ENCODE measurements at places on chromosomes 5 and 9.

GRCh38 chr5:118478852-118479251 lies 509.5 kb downstream of the DTWD2 start:
- no peak for DNase-seq

GRCh38 chr9:133475292-133476012 lies 3.4 kb downstream of the SLC2A6 start:
- no peak for DNase-seq

- no peak for DNase-seq
Observed at GRCh38 chr9:27133817-27134216, 24.8 kb downstream of the TEK start.

GRCh38 chr5:16669776-16670175 lies 53.0 kb upstream of the RETREG1 start:
- no peak for DNase-seq

DNA sequence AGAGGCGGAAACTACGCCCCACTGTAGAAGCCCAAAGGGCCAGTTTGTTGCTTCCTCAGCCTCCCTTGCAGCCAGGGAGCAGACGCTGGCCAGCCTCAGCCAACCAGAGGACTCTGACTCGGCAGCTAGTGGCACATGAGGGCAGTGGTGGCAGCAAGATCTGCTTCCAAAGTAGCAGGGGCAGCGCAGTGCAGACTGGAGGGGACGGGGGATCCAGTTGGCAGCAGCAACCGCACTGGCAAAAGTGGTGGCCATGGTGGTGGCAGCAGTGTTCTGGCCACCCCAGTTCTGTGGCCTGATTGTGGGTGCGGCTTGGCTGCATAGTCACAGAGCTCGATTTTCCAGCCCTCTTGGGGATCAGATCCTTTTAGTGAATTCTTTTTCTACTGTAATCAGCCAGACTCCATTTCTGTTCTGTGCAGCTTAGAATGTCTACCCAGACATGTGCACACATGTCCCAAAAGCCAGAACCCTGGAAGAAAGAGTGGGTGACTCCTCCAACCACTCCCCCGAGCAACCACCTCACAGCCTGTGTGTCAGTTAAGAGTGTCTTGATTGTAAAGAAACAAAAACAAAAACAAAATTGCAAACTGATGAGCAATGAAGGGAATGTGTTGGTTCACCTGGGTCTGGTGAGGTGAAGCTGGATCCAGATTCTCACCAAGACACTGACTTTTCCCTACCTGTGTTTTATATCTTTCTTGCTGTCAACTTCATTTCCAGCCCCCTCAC lies 11.0 kb upstream of the ZBTB43 start:
- no peak for DNase-seq

DNA sequence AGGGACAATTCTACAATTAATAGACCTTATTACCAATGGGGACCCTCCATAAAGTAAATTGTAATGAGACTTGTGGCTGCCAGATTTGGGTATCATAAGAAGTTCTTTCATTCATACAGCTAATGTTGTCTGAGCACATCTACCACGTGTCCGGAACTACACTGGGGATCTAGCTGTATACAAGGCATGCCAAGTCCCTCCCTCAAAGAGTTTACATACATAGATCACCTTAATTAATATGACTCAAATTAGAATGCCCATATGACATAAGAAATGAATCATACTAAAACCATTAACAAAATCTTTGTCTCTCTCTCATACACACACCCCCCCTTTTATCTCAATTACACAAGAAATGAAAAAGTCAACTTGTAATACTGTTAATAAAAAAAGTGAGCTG lies 18.0 kb upstream of the NR4A3 start:
- no peak for DNase-seq

DNA sequence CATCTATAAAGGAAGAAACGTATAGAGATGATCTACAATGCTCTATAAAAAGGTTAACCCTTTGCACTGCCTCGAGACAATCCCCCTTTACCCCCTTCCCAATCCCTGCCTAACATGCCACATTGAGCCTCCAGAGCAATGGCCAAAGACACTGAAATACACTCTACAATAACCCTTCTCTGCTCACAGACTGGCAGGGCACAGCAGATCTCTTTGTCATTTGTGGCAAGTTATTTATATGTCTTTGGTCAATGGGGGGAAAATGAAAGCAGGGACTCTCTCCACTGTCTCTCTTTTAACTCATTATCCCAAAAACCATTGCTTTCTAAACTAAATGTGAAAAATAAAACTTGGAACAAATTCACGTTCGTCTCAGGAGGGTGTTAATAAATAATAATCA lies 51.7 kb downstream of the PTCH1 start:
- DNase-seq: no peak

GRCh38 chr9:85715587-85715986 lies 26.2 kb downstream of the AGTPBP1 start:
- DNase-seq: no peak

DNA sequence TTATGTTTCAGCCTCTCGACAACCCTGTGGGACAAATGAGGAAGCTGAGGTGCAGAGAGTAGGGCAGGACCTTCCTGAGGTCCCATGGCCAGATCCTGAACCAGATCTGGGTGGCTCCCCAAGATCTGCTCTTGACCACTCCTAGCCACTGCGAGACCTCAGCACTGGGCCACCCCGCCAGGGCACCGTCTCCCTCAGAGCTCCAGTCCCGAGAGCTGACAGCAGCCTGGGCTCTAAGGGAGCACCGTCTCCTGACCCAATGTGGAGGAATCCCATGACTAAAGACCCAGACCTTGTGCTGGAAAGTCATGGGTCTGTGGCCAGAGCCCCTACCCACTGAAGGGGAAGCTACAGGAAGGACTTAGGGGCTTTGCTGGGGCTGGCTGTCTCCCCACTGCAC lies 4.5 kb upstream of the LMX1B start:
- no peak for DNase-seq

DNA sequence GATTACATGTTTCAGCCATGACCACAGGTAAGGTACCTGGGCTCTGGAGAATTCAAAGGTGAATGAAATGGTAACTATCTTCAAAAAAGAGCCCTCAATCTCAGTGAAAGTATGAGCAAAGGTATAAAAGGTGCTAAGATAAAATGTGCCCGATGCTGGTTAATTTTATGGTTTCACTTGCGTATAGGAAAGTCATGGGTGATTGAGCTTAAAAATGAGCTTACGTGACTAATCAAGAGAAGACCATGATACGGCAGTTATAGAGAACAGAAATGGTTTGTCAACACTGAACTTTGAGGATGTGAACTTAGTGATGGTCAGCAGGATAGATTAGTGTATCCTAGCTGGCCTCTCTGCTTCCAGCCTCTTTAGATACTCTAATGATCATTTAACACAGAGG lies 320.1 kb downstream of the DEPDC1B start:
- DNase-seq: no peak

- no peak for DNase-seq
Observed at GRCh38 chr5:78533356-78533755, 115.2 kb downstream of the LHFPL2 start.

DNA sequence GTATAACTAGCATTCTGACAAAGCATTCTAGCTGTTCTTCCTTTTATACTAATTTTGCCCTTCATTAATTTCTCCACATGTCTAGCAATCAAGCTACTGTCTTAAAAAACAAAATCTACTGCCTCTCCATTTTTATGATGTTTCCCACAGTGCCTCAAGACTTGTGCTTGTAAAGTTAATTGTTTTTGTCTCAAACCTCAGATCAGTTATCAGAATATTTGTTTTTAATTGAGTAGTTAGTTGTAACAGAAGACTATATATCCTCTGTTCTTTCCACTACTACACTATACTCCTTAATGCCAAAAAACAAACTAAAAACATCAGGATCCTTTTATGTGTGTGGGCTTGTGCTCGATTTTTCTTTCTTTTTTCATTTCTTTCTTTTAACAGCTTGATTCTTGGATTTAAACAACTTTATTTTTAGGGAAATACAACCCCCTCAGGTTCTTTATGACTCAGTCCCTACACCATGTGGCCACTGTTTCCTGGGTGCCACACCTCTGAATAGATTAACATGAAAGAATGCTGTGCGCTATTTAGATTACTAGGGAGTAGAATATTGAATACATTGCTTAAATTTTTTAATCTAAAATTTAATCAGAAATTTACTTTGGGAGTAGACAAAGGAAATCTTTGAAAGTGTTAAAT lies 1.2 kb downstream of the ASPN start:
- no peak for DNase-seq

DNA sequence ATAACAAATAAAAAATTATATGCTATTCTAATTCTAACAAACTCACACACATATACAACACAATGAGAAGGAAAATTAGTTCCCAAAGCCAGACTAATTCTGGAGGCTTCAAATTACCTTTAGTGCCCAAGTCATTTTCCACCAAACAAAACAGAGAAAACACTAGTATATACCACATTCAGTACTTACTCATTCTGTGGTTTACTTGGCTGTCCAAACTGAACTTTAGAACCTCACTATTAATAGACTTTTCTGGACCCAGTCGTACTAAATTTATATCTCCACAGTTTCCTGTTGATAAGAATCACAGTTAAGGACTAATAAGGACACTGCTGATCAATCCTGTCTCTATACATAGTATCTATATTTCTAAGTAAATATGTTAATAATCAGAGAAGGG lies 66.4 kb downstream of the SETX start:
- no peak for DNase-seq

DNA sequence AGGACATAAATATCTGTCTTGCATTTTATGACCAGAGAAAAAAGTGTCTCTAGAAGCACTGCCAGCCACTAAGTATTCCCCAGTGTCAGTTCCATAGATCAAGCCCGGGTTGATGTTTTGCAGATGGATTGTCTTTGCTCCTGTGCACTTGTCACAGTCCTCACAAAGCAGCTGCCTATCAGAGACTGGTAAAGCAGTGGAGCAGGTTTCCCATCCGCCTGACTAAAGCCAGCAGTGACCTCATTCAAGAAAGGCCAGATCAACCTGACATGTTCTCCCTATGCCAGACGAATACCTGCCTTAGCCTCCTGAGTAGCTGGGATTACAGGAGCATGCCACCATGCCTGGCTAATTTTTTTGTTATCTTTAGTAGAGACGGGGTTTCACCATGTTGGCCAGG lies 26.8 kb upstream of the GARNL3 start:
- DNase-seq: no peak

DNA sequence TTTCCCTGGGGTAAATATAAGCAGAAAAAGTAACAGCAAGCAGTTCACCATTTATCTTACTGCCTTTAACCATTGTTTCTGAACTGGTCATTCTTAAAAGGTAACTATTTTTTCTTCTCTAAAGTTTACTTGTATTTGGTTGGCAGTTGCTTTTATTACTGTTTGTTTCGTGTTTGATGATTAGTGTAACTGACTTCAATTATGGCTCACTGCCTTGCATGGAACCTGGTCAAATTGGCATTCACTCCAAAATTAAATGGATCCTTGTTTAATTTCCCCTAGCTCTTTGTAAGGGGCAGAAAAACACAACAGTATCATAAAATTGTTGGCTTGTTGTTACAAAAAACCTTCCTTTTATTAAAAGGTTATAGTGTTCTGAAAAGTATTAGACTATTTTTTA lies 1723.9 kb upstream of the CDH6 start:
- no peak for DNase-seq

GRCh38 chr5:27845248-27845647 lies 806.9 kb upstream of the CDH9 start:
- no peak for DNase-seq

- DNase-seq: no peak
Observed at GRCh38 chr9:36504156-36504555, 68.5 kb upstream of the MELK start.

- no peak for DNase-seq
Observed at GRCh38 chr9:110807956-110808598, 139.5 kb downstream of the MUSK start.

- DNase-seq: no peak
Observed at GRCh38 chr5:115100319-115100955, 69.3 kb downstream of the TRIM36 start.

DNA sequence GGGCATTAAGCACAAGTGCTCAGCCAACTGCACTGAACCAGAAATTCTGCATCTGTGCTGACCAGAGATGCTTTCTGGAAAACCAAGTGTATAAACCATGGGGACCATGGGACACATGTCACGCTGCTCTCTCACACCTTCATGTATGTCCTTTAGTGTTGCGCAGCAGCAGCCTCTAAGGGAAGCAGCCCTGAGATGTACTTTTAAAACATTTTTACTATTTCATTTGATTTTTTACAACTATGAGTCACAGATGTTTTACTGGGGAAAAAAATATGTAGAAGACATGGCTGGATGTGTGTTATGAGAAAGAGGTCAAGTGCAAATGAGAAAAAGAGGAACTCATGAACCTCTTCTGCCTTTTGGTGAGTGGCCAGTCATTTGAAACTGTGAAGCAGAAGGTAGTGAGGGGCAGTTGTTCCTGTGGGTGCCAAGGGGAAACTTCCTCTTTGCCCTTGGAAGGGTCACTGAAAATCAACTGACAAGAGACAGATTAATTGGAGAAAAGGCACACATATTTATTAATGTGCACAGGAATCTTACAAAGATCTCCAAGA lies 31.4 kb upstream of the SYK start:
- DNase-seq: no peak

DNA sequence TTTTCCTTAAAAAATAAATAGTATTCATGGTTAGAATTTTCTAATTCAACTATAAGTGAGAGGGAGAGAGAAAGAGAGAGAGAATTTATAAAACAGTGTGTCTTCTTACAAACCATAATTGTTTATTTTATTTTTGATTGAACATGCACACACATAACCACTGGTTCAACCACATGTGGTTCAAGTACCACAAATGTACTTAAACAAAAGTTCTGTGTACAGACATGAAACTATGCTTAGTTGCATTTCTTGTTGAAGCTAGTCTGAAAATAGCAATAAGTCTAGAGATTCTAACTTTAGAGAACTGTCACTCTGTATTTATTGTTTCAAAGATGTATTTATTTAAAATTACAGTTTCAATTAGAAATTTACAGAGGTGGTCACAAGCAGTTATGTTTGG lies 130.6 kb upstream of the PDE4D start:
- DNase-seq: no peak

DNA sequence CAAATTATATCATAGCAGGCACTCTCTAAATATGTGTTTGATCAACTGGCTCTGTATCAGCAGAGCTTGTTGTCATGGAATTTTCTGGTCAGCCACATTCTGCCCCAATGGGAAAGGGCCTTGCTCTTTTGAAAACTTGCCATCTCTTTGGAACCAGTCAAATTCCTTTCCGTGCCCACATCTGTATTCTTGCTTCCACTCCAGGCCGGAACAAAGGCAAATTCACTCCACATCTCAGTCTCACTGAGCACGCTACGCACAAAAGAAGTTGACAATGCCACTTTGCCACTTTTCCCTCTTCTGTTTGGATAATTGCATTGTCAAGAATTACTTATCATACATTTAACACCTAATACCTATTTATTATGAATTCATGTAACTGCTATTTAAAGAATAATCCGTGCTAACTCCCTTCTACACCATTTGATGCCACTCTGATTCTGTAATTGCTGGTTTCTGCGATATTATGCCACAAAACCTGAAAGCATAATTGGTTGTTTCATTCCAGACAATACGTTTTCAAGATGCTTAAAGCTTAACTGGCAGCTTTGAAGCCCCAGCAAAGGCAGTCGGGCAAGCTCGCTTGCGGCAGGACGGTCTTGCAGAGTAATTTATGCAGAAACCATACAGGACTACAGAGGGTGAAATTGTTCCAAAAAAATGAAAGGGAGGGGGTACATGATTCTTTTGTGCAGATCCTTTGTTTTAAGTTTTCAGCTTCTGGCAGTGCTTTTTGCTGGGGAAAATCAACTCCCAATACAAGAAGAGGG lies 277.7 kb downstream of the MSX2 start:
- DNase-seq: no peak

- DNase-seq: no peak
Observed at GRCh38 chr5:56535347-56535746, 280.0 kb upstream of the MAP3K1 start.
